ENCODE measurements at places on chromosomes 6 and 20.
A peak's percentile ranks its signal among the peaks of the same experiment; 100 is the strongest.

DNA sequence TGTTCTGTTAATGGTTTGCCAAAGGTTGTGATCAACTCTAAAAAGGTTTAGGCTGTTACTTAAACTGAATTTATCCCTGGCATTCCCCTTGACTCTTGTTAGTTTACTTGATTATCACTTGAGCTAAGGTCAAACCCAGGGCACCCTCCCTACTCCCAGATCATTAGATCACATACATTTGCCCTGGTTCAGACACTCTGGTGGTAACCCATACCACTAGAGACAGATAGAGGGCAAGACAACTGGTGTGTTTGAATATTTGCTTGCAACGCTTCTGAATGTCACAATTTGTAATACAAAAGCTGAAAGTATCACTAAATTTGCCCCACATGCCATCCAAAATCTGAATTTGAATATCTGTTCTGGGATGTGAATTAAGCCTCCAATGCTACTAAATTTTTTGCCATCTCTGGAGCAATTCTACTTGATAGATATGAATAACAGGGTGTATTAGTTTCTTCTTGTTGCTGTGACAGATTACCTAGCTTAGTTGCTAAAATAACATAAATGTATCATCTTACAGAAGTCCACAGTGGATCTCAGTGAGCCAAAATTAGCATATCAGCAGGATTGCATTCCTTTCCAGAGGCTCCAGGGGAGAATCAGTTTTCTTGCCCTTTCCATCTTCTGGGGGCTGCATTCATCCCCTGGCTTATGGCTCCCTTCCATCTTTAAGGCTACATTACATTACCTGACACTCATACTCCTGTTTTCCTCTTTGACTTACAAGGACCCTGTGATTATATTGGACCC lies 45.4 kb downstream of the FIG4 start:
- DNase-seq: no peak

DNA sequence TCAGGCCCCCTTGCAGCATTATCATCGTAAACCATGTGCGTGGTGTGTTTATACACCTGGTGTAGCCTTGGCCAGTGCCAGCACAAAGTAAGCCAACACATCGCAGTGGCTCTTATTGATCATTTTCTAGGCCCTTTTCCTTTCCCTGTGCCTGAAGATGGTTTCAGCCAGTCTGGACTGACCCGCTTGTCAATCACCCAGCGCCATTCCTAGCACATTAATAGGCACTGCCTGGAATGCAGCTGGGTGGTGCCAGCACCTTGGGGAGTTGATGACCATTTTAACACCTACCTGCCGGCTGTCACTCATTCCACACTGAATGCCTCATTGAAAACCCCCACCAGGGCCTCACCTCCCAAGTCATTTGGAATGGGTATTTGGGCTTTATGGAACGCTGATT lies 4.9 kb upstream of the UQCC2 start:
- DNase-seq: no peak

DNA sequence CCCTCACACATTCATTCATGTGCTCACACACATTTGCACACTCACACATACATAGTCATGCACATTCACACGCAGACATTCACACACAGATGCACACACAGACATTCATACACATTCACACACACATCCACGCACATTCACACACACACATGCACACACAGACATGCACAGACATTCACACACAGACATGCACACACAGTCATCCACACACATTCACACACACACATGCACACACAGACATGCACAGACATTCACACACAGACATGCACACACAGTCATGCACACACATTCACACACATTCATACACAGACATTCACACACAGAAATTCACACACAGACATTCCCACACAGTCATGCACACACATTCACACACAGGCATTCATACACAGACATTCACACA lies 147.3 kb downstream of the PACRG start:
- no peak for DNase-seq

- no peak for DNase-seq
Measured at GRCh38 chr6:87154641-87154992, 748 bp upstream of the ZNF292 start.

DNA sequence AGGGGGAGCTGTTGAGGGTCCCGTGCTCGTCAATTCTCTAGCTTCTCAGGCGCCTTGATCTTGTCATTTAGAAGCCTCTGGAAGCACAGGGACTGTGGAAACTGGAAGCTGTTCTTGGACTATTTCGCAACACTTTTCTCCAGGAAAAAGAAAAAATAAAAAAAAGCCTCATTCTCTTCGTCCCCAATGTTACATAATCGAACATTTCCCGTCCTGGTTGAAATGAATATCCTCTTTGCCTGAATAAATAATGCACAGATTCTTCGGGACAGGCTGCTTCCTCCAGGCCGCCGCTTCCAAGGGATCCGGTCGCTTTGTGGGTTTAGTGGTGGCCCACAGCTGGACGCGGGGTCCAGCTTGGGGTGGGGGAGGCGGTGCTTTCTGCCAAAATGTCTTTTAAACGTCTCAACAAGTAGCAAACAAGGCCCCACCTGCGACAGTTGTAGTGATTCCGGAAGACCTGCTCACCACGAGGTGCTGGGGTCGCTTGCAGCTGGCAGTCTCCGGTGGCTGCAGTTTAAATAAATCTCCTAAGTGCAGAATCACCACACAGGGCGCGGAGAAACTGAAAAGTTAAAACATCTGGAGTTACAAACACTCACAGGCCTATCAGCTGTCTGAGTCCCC lies 125.9 kb upstream of the ESR1 start:
- no peak for DNase-seq

GRCh38 chr6:166058064-166058739 lies 109.4 kb downstream of the TBXT start:
- DNase-seq: no peak

DNA sequence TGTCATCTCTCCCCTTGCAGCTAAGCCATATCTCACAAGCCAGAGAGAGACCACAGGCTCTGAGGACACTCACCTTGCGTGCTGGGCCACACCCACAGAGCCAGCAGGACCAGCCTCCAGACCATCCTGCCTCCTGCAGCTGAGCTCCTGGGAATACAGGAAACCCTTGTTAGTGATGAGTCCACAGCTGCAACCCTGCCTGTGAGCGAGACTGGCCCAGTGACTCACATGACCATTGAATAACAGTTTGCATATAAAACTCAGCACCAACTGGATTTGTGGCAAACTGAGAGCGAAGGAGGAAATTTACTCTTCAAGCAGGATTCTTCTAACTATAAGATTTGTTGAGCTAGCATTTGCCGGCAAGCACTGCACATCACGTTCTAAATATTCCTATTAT lies 3.0 kb downstream of the THBS2 start:
- DNase-seq: peak; percentile 85

DNA sequence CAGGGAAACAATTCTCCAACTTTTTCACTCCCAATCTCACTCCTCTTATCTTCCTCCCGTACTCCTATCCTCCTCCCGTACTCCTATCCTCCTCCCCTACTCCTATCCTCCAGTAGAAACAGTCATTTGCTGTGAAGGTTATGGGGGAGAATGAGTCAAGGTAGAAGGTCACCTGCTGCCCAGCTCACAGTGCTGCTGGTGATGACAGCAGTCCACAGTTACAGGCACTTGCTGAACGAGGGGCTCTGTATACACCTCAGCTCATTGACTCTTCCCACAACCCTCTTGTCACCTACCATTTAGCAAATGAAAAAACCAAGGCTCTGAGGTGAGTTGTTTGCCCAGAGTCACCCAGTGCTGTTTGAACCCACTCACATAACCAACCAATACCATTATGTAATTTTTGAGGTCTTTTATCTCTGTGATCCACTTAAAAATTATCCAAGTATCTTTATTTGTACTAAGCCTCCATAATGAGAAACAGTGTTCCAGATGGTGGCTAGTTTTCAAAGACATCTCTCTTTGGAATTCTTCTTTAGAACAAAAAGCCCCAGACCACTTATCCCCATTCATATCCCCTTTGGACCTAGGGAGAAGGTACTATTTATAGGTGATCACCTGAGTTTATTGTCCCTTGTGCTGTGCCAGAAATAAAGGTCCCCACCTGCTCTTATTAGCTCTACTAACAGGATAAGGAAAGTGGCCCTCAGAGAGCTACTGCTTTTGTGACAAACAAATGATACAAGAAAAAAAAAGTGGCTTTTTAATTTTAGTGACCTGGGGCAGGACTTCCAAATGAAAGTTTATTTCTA lies 53.2 kb downstream of the PTPN1 start:
- no peak for DNase-seq

GRCh38 chr6:76771059-76771634 lies 692.1 kb downstream of the HTR1B start:
- DNase-seq: no peak

DNA sequence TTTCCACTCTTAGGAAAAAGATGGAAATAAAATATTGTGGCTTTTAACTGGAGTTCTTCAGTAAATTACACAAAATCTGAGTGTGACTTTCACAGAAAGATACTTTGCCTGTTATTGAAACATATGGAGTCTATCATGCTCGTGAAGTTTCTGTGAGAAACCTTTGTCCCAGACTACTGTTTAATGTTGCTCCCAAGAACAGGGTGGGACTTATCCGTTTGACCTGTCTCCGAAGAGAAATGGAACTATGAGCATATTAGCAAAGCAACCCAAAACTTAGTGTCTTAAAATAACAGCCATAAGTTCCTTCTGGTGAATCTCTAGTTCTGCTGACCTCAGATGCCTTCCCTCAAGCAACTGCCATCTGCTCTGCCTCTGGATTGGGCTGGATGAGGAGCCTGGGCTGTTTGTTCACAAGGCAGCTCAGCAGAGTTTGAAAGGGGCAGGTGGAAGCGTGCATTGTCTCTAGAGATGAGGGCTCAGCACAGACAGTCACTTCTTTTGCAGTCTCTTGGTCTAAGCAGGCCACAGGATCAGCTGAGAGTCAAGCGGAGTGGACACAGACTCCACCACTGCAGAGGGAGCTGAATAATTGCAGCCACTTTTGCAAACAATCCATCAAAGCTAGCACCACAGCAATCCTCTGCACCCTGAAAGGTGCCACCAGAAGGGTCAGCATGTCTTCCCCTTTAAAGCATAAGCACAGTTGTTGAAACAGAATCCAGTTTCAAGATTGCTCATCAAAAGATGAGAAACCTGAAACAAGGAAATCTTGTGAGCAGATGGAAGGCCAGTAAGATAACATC lies 52.8 kb downstream of the MYB start:
- DNase-seq: no peak

DNA sequence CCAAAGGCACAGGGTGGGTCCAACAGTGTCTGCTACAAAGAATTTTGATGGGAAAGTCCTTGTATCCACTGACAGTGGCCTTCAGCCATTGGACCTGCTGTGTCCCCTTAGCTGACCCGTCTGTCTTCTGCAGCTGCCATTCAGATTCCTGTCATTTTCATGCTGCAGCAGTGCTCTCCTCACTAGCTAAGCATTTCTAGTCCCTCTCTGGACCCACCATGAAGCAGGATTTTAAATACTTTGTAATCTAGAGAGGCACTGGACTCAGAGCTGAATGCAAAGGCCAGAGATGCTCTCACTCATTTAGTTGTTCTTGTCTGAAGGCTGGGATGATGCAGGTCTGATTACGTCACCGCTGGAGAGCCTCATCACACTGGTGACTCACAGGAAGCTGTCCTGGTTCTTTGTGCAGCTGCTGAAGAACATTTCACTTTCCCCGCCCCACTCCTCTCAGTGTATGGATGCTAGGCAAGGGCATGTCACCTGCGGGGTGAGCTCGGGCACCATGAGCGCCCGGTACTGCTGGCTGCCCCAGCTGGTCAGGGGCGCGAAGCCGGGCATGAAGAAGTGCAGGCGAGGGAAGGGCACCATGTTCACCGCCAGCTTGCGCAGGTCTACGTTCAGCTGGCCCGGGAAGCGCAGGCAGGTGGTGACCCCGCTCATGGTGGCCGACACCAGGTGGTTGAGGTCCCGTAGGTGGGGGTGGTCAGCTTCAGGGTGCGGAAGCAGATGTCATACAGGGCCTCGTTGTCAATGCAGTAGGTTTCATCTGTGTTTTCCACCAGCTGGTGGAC lies 19.4 kb upstream of the TUBB2A start:
- no peak for DNase-seq

GRCh38 chr6:160790028-160790792 lies 88.2 kb downstream of the PLG start:
- no peak for DNase-seq

- no peak for DNase-seq
Measured at GRCh38 chr20:667351-668034, 8.1 kb downstream of the SCRT2 start.

- DNase-seq: no peak
Measured at GRCh38 chr20:36399147-36399968, 93.2 kb downstream of the DLGAP4 start.

DNA sequence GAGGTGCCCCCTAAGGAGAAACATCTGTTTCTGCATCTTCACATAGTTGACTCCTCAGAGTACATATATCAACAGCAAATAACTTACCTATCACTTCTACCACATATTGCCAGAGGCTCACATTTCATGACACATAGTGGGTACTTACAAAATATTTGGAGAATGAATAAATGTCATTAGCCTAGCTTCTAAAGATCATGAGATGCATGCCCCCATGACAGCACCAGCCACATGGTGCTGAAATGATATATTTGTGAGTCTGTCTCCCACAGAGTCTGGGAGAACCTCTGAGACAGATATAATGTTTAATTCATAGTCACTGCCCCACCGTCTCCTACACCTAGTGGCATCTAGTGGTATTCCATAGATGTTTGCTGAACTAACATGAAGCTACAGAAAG lies 555.6 kb downstream of the KIF16B start:
- no peak for DNase-seq

GRCh38 chr6:69801225-69801624 lies 4.4 kb upstream of the LMBRD1 start:
- no peak for DNase-seq

GRCh38 chr20:41054070-41054846 lies 25.6 kb downstream of the TOP1 start:
- DNase-seq: no peak

DNA sequence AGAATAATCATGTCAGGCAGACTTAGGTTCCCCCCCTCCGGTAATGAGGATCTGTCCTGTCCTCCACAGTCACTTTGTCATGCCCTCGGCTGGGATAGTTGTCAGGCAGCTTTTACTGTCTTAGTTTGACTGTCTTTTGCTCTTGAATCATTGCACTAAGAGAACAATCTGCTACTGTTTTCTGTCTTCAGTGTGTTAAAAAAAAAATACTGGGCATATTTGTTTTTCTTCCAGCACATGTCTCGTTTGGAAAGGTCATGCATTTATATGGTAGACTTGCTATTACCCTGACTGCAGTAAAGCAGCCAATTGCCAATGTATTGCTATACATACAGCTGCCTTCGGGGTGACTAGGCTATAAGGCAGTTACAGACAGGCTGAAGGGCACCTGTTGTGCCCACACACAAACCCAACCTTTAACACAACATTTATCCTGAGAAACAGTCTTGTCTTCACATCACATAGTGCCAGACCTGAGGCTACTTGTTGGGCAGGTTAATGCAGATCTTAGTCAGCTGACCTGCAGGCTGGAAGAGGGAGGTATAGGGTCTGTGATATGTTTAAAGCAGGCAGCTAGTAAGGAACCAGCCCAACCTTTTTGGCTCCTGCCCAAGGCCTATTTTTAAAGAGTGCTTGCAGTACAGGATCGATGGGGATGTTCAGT lies 26.7 kb downstream of the ARFGEF3 start:
- DNase-seq: no peak

- no peak for DNase-seq
Measured at GRCh38 chr20:19868441-19868840, 110.4 kb downstream of the RIN2 start.

GRCh38 chr6:131997429-131998153 lies 46.4 kb upstream of the CCN2 start:
- DNase-seq: no peak

Data from sigmoid colon (tissue), 7 donors.